Upper lobe of right lung (tissue), 1 donor: ENCODE measurements at places on chromosomes 2 and 18. TPM values are rescaled to one million over a fixed set of nuclear protein-coding genes. Genes with fewer than 3 reads are reported as not detected.

The SH2D6 gene
- 1.0 TPM for total RNA-seq

The LONRF2 gene
- 4.2 TPM for total RNA-seq

The DRC1 gene
- not detected for total RNA-seq

The MC5R gene
- total RNA-seq = not detected

The TLX2 gene
- total RNA-seq = not detected

The PSMA8 gene
- total RNA-seq = not detected
